ENCODE measurements at places on chromosomes 6 and 20. TPM values are rescaled to one million over a fixed set of nuclear protein-coding genes. Genes with fewer than 3 reads are reported as not detected.

- H3K4me3 ChIP-seq = no peak overlapping the region
- H3K4me1 ChIP-seq = no peaks in the 10 kb centered on the region
- H3K36me3 ChIP-seq = peaks cover 78% of the 10 kb centered on the region
- H3K27ac ChIP-seq = no peak overlapping the region
Observed at GRCh38 chr20:47300071-47300470, 56.4 kb downstream of the ZMYND8 start.

- no peaks in the 10 kb centered on the region for H3K27me3 ChIP-seq
- no peak overlapping the region for H3K27ac ChIP-seq
- H3K4me1 ChIP-seq = 0 out of 2 replicates have a peak, but pooled peaks cover 3% of the 10 kb centered on the region
Observed at GRCh38 chr20:21315138-21315537, 12.0 kb downstream of the XRN2 start.

GRCh38 chr6:66556936-66557335, 849.9 kb upstream of the EYS start:
- no peaks in the 10 kb centered on the region for H3K27me3 ChIP-seq
- no peaks in the 10 kb centered on the region for H3K4me1 ChIP-seq
- no peak overlapping the region for H3K27ac ChIP-seq
- H3K4me3 ChIP-seq = no peak overlapping the region
- DNase-seq = no peak

DNA sequence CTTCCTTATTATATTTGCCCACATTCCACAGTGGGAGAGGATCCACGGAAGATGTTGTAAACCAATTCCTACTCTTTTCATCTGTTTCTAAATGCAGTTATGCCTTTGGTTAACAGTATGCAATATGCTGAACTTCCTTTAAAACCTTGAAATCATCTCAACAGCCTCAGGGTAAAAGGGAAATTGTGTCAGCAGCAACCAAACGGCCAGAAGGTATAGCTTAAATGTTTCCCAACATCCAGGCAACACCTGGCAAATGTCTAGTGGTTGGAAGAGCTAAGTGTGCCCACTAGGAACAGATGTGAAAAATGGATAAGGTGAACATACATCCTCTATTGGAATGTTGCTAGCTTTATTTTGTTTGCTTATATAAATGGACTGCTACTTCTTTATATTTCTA, 164.8 kb downstream of the FAXC start:
- DNase-seq = no peak
- no peak overlapping the region for H3K4me3 ChIP-seq
- no peaks in the 10 kb centered on the region for H3K36me3 ChIP-seq
- peaks cover 4% of the 10 kb centered on the region for H3K4me1 ChIP-seq
- H3K27ac ChIP-seq = no peak overlapping the region

ME1 gene
- total RNA-seq = not detected

DNA sequence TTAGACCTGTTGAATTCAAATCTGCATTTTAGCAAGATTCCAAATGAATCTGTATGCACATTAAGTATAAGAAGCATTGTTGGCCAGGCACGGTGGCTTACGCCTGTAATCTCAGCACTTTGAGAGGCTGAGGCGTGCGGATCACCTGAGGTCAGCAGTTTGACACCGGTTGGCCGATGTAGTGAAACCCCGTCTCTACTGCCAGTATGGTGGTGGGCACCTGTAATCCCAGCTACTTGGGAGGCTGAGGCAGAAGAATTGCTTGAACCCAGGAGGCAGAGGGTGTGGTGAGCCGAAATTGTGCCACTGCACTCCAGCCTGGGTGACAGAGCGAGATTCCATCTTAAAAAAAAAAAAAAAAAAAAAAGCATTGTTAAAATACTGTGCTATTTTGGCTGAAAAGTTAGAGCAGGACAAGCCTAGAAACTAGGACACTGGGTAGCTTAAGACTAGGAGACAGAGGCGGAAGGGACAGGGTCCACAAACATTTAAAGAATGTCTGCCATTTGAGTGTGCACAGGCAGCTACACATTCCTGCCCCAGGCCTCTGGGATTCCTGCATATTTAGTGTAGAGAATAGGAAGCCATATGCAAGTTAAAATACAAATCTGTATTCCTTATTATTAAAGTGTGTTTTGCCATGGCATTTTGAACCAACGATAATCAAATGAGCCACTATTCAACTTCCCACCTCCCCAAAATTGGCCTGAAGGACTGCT, 45.1 kb upstream of the EEF1A1 start:
- H3K27me3 ChIP-seq = no peaks in the 10 kb centered on the region
- no peaks in the 10 kb centered on the region for H3K36me3 ChIP-seq
- H3K27ac ChIP-seq = peak overlapping the region; percentile 31
- DNase-seq = peak; percentile 51

DNA sequence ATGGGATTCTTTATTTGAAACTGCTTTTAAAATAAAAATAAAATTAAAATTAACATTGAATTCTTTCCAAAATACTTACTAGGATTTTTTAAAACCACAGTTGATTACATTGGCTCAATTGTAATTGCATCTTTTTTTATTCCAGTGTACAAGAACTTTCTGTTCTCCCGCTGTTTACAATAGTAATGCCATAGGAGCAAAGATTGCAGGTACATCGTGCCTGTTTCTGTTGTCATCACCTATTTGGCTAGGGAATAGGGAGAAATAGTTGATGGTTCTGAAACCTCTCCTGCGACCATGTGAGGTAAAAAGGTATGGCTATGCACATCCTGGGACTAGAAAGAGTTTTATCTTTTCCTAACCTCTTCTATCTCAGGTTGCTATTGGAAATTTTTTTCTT, 28.2 kb upstream of the RHAG start:
- H3K4me3 ChIP-seq = no peak overlapping the region
- H3K27me3 ChIP-seq = no peaks in the 10 kb centered on the region
- H3K36me3 ChIP-seq = no peaks in the 10 kb centered on the region
- H3K4me1 ChIP-seq = no peaks in the 10 kb centered on the region
- no peak for DNase-seq

MAFB gene
- total RNA-seq = not detected

DNA sequence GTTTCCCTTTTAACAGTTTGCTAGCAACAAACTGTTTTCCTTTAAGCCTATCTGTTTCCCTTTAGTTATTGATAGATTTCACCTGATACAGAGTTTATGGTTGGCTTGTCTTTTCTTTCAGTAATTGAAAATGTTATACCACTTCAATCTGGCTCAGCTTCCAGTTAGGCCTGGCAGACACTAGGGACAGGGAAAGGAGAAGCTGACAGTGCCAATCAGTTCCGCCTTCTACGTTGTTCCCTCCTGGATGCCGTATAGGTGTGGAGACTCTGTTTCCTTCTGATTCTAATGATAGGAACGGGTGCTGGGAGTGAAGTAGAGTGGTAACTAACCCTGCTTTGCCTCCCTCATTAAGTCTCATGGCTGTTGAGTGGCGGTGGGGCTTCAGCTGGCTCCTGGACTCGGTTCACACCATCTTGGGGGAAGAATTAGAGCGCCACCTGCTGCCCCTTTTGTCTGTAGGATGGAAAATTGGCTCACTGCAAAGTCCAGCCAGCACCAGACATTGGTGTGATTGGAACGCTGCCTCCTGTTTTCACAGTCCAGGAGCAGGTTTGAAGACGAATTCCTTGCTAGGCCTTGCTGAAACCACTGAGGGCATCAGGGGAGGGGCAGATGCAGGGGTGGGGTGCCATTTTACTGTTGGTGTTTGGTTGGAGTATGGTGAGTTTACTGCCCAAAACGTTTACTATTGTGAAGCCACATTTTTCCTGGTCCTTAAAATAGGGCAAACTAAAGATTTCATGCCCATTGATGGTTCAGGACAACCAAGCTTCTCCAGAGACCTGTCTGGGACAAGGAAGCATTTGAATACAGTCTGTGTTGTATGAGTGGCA, 1729.5 kb downstream of the GRIK2 start:
- H3K27me3 ChIP-seq = no peaks in the 10 kb centered on the region
- H3K27ac ChIP-seq = no peak overlapping the region
- no peaks in the 10 kb centered on the region for H3K36me3 ChIP-seq

GRCh38 chr6:141359953-141360352, 772.8 kb upstream of the GJE1 start:
- no peaks in the 10 kb centered on the region for H3K4me1 ChIP-seq
- DNase-seq = no peak
- no peak overlapping the region for H3K4me3 ChIP-seq
- H3K36me3 ChIP-seq = no peaks in the 10 kb centered on the region

SLC22A3 gene
- total RNA-seq = not detected

HS3ST5 gene
- total RNA-seq = 0.56 TPM

DNA sequence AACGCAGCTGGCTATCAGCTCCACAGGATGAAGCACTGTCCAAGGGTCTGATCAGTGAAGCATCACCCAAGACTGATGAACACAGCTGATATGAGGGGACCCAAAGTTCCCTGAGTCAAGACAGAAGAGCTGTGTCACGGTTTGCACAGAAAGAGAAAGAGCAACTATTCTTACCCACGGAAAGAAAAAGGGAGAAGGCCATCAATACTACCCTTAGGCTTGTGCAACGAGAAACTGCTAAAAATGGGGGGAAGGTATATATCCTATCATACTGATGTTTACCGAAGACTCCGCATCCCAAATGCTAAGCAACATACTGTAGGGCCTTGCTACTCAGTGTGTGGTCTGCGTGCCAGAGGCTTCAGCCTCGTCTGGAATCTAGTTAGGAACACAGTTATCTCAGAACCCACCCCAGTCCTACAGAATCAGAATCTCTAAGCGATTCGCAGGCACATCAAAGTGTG, 665 bp downstream of the FASTKD5 start:
- H3K27ac ChIP-seq = peak overlapping the region; percentile 68
- no peaks in the 10 kb centered on the region for H3K27me3 ChIP-seq
- H3K4me1 ChIP-seq = no peaks in the 10 kb centered on the region
- H3K4me3 ChIP-seq = peak overlapping the region; percentile 90
- DNase-seq = peak; percentile 20

DNA sequence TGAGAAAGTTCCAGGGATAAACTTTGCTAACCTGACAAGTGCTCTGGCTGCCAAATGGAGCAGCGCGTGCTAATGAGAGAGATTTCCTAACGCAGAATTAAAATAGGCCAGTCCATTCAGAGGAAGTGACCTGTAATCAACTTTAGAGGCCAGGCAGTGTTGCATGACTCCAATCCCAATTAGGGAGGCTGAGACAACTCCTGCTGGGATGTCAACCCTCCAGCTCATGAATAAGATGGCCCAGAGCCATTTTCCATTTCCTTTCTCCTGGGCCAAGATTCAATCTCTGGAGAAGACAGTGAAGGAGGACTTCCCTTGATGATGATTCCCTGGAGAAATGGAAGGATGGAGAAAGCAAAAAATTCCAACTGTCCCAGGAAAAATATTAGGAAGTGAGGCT, 241.5 kb upstream of the RNF24 start:
- H3K27ac ChIP-seq = no peak overlapping the region
- H3K27me3 ChIP-seq = no peaks in the 10 kb centered on the region
- H3K4me1 ChIP-seq = no peaks in the 10 kb centered on the region
- no peak for DNase-seq
- no peak overlapping the region for H3K4me3 ChIP-seq
- no peaks in the 10 kb centered on the region for H3K36me3 ChIP-seq

GUCA1A gene
- not detected for total RNA-seq

CYP21A2 gene
- total RNA-seq = 0.08 TPM

ZNF391 gene
- 0.18 TPM for total RNA-seq

TMEM244 gene
- not detected for total RNA-seq

PRDM1 gene
- not detected for total RNA-seq

GNAS-AS1 gene
- total RNA-seq = not detected

DNA sequence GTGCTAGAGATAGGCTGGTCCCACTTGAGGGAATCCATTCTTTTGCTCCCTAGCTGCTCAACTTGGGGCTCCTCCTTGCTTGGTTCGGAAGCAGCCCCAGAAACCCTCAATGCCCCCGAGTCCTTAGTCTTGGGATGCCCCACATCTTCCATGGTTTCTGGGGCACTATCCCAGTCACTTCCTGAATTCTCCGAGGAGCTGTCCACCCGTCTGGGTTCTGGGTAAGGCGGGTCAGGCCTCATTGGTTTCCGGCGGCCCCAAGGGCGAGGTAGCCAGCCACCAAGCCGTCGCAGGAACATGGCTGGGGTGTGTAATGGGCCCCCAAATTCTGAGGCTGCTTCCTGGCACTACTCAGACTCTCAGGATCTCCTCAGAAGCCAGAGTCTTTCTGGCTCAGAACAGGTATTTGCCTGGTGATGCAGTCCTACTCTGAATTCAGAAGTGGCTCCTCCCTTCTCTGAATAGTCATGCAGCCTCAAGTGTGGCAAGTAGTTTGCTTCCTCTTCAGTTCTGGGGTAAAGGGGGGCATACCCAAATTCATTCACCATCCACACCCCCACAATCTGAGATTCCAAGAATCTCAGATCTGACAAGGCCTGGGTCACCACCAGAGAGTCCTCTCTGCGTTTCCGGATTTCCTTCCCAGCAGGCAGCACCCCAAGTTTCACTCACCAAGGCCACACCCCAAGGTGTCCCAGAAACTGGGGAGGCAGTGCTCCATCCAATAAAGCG, 763 bp downstream of the C6orf47 start:
- H3K4me3 ChIP-seq = peak overlapping the region; percentile 72
- no peaks in the 10 kb centered on the region for H3K27me3 ChIP-seq
- no peak for DNase-seq
- H3K27ac ChIP-seq = peak overlapping the region; percentile 78

DNA sequence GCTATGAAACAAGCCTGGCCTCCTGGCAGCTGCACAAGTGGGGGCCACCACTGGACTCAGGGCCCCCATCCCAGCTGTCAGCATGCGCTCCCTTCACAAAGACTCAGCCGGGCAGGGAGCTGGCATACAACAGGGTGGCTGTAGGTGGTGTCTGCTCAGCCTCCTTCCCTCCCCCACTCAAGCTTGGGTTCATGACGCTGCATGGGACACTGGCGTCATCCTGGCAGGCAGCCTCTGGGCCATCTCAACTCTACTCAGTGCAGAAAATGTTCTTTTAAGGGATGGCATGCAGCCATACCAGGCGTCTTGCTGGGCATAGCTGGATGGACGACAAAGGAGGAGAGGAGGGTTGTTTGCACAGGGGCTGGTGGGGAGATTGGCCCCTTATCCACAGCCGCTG, 30.5 kb downstream of the SAYSD1 start:
- no peaks in the 10 kb centered on the region for H3K36me3 ChIP-seq
- no peak overlapping the region for H3K4me3 ChIP-seq
- no peak for DNase-seq
- H3K4me1 ChIP-seq = no peaks in the 10 kb centered on the region
- H3K27me3 ChIP-seq = peaks cover 14% of the 10 kb centered on the region
- no peak overlapping the region for H3K27ac ChIP-seq

- peaks cover 19% of the 10 kb centered on the region for H3K4me1 ChIP-seq
- peak overlapping the region; percentile 77 for H3K27ac ChIP-seq
- peak; percentile 57 for DNase-seq
- peak overlapping the region; percentile 94 for H3K4me3 ChIP-seq
Observed at GRCh38 chr6:159761129-159761872, 544 bp upstream of the ACAT2 start.

SLC26A8 gene
- not detected for total RNA-seq

DNA sequence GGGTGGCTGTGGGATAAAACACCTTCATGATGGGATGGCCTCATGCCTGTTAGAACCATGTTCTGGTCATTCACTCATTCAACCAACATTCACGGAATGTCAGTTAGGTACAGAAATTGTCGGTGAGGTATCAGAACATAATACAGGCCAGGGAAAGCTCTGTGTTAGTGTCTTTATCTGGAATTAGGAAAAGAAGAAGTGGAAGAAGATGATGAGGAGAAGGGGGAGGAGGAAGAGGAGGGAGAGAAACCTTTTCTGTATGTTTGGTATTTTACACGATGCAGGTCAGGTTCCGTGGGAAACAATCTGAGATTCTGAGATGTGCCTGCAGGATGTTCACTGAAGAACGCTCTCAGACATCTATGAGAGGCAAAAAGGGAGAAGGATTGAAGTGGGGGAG, 5.6 kb downstream of the ADTRP start:
- H3K27me3 ChIP-seq = no peaks in the 10 kb centered on the region
- H3K36me3 ChIP-seq = no peaks in the 10 kb centered on the region
- no peak overlapping the region for H3K4me3 ChIP-seq
- H3K4me1 ChIP-seq = no peaks in the 10 kb centered on the region
- H3K27ac ChIP-seq = no peak overlapping the region

All from SJCRH30 (cell line).